ENCODE measurements at places on chromosomes 5 and 9. TPM values are rescaled to one million over a fixed set of nuclear protein-coding genes. Genes with fewer than 3 reads are reported as not detected.

The PCDHA7 gene
- total RNA-seq, result 0.05 TPM

The SPATA31D4 gene
- total RNA-seq, result not detected

The CIZ1 gene
- total RNA-seq, result 78.3 TPM

The INVS gene
- 11.2 TPM for total RNA-seq

The GRXCR2 gene
- total RNA-seq, result not detected

The RASGEF1C gene
- total RNA-seq, result 0.13 TPM

The CANX gene
- 360 TPM for total RNA-seq

Data from A549 treated with Hydrocortisone at 1 μM for 4 hours (cell line).